ENCODE measurements at places on chromosomes 12 and 14.

- no peak overlapping the region for H3K4me3 ChIP-seq
- no peaks in the 10 kb centered on the region for H3K4me1 ChIP-seq
- no peak overlapping the region for H3K27ac ChIP-seq
- no peak for DNase-seq
- no peaks in the 10 kb centered on the region for H3K36me3 ChIP-seq
Measured at GRCh38 chr12:117202556-117202955, 12.3 kb upstream of the FBXO21 start.

DNA sequence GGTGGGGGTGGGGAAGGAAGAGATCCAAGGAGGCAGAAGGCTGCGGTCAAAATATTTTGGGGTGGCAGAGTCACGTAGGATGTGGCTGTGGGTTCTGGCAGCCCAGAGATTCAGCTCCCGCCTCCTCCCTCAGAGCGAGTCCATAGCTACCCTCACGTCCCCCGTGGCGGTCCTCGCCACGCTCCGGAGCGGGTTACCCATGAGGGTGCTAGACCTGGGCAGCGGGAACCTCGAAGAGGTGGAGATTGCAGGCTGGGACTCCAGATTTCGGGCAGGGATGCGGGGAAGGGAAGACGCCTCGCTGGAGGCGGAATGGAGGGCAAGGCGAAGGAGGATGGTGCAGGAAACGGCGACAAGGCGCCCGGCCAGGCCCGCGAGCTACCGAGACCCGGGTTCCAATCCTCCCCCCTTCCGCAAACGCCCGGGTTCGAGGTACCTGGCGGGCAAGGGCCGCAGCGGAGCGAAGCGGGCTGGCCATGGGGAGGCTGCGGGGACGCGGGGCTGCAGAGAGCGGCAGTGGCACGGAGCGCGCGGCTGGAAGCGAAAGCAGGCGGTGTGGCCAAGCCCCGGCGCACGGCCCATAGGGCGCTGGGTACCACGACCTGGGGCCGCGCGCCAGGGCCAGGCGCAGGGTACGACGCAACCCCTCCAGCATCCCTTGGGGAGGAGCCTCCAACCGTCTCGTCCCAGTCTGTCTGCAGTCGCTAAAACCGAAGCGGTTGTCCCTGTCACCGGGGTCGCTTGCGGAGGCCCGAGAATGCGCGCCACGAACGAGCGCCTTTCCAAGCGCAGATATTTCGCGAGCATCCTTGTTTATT, 46.2 kb downstream of the BCAT1 start:
- no peaks in the 10 kb centered on the region for H3K36me3 ChIP-seq
- no peaks in the 10 kb centered on the region for H3K27me3 ChIP-seq

- peaks cover 8% of the 10 kb centered on the region for H3K36me3 ChIP-seq
- H3K27me3 ChIP-seq, result no peaks in the 10 kb centered on the region
- no peak for DNase-seq
- H3K4me3 ChIP-seq, result peak overlapping the region; percentile 97
Measured at GRCh38 chr12:7017870-7018349, 366 bp downstream of the LPCAT3 start.

GRCh38 chr12:45368841-45369489, 153.1 kb downstream of the ANO6 start:
- H3K27me3 ChIP-seq, result no peaks in the 10 kb centered on the region
- H3K4me1 ChIP-seq, result no peaks in the 10 kb centered on the region
- no peak overlapping the region for H3K27ac ChIP-seq
- H3K36me3 ChIP-seq, result peaks cover 11% of the 10 kb centered on the region
- no peak overlapping the region for H3K4me3 ChIP-seq

GRCh38 chr14:89707086-89707485, 247.4 kb downstream of the EFCAB11 start:
- DNase-seq, result no peak
- H3K27me3 ChIP-seq, result no peaks in the 10 kb centered on the region
- H3K36me3 ChIP-seq, result no peaks in the 10 kb centered on the region
- H3K4me3 ChIP-seq, result no peak overlapping the region
- H3K4me1 ChIP-seq, result peaks cover under 1% of the 10 kb centered on the region

DNA sequence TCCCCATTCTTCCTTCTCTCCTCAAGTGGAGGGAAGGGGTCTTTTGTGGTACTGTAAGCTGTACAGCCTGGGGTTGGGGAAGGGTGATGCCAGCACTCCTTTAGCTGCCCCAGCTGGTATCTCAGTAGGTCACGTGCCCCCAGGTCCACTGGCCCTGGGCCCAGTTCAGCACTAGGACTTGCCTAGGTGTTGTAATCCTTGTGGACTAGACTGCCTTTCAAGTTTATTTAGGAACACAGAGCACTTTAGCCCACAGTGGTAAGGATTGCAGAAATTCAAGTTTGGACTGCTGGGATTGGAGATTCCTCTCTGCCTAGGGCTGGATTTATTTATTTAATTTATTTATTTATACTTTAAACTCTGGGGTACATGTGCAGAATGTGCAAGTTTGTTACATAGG, 569.6 kb downstream of the AACS start:
- H3K4me3 ChIP-seq, result no peak overlapping the region
- no peak for DNase-seq
- peak overlapping the region; percentile 67 for H3K27ac ChIP-seq
- H3K27me3 ChIP-seq, result no peaks in the 10 kb centered on the region
- peaks cover 9% of the 10 kb centered on the region for H3K4me1 ChIP-seq
- no peaks in the 10 kb centered on the region for H3K36me3 ChIP-seq

GRCh38 chr14:35402323-35403113, 2.0 kb downstream of the NFKBIA start:
- H3K36me3 ChIP-seq, result peaks cover 17% of the 10 kb centered on the region
- peak overlapping the region; percentile 80 for H3K4me3 ChIP-seq
- DNase-seq, result no peak
- H3K27me3 ChIP-seq, result no peaks in the 10 kb centered on the region
- peaks cover 30% of the 10 kb centered on the region for H3K4me1 ChIP-seq

GRCh38 chr12:41905073-41905758, 239.5 kb downstream of the GXYLT1 start:
- DNase-seq, result no peak
- H3K27me3 ChIP-seq, result no peaks in the 10 kb centered on the region
- no peaks in the 10 kb centered on the region for H3K36me3 ChIP-seq
- H3K27ac ChIP-seq, result no peak overlapping the region
- H3K4me1 ChIP-seq, result no peaks in the 10 kb centered on the region

DNA sequence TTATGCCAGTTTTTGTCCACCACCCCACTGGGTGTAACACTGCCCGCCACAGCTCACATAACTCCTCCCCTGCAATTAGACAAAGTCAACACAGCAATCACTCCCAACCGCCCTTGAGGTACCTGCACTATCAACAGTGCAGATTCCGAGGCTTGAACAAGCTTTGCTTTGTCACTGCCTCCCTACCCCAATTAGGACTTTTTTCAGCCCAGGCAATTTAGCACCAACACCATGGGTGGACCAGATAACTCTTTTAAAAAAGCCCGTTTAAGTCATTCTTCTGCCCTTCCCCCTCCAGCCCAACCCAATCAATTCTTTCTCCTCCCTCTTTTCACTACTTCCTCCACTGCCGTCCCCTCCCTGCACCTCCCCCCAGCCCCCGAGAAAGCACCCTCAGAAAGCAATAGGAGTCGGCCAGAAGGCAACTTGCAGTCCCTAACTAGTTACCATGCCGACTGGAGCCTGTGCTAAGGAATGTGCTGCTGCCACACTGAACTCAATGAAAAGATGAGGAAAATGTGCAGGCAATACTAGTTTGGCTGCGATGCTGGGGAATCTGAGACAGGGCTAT, 45.7 kb upstream of the OTX2 start:
- no peak overlapping the region for H3K27ac ChIP-seq
- H3K4me3 ChIP-seq, result no peak overlapping the region

- peak overlapping the region; percentile 99 for H3K27ac ChIP-seq
- no peaks in the 10 kb centered on the region for H3K36me3 ChIP-seq
- H3K27me3 ChIP-seq, result no peaks in the 10 kb centered on the region
- peak; percentile 68 for DNase-seq
- peak overlapping the region; percentile 65 for H3K4me3 ChIP-seq
Measured at GRCh38 chr14:103385929-103386712, 906 bp downstream of the MARK3 start.

DNA sequence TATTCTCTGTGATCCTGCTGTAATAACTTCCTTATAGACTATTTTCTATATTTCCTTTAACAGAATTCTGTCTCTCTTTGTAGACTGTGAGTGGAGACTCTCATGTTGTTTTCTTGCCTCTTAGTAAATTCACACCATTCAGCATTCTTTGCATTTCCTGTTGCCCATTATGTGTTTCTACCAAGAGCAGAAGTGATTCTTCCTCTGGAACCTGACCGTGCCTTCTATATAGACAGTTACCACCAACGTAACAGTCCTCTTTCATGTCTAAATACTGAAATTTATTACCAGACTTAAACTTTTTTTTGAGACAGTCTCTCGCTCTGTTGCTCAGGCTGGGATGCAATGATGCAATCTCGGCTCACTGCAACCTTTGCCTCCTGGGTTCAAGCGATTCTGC, 31.1 kb downstream of the METAP2 start:
- H3K36me3 ChIP-seq, result peaks cover 36% of the 10 kb centered on the region
- no peak overlapping the region for H3K27ac ChIP-seq
- H3K27me3 ChIP-seq, result no peaks in the 10 kb centered on the region
- DNase-seq, result no peak

- no peak overlapping the region for H3K4me3 ChIP-seq
- H3K27ac ChIP-seq, result no peak overlapping the region
- DNase-seq, result no peak
- H3K36me3 ChIP-seq, result no peaks in the 10 kb centered on the region
- H3K4me1 ChIP-seq, result no peaks in the 10 kb centered on the region
Measured at GRCh38 chr14:51014086-51014485, 69.8 kb upstream of the PYGL start.

All from liver (tissue), 10 donors.